ENCODE measurements at places on chromosomes 11 and 22.

DNA sequence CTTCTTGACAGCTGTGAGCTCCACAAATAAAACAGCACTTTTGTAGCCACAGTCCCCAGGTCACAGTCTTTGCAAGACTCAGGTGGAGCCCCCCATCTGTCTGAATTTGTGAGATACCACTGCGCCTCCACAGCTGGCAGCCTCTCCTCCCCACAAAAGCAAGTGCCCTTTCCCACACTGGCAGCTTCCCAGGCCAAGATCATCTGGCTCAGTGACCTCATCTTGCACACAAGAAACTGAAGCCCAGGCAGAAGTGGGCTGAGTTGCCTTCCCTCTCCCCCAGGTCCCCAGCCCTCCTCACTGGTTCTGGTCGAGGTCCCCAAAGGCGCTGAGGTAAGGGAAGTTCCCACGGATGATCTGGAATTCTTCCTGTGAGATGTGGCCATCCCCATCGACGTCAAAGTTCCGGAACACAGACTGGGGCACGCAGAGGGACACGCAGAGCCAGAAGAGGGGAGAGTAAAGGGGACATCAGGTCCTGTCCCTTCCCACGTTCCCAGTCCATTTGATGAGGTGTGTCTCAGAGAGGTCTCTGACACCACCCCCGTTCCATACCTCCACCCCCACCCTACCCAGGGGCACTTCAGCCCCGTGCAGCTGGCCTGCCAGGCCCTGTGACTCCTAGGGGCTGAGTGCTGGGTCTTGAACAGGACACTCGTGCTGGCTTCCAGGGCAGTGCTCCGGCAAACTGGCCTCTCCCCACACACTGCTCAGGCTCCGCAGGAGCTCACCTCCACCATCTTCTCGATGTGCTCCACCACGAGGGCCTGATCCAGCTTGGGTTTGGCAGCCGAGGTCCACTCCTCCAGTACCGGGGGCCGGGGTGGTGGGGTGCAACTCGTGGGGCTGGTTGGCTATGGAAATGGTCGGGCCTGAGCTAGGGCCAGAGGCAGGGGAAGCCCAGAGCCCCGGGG, 8.9 kb downstream of the RASGRP2 start:
- DNase-seq: no peak

- DNase-seq: peak; percentile 48
Observed at GRCh38 chr11:66479394-66480116, 679 bp upstream of the DPP3 start.

DNA sequence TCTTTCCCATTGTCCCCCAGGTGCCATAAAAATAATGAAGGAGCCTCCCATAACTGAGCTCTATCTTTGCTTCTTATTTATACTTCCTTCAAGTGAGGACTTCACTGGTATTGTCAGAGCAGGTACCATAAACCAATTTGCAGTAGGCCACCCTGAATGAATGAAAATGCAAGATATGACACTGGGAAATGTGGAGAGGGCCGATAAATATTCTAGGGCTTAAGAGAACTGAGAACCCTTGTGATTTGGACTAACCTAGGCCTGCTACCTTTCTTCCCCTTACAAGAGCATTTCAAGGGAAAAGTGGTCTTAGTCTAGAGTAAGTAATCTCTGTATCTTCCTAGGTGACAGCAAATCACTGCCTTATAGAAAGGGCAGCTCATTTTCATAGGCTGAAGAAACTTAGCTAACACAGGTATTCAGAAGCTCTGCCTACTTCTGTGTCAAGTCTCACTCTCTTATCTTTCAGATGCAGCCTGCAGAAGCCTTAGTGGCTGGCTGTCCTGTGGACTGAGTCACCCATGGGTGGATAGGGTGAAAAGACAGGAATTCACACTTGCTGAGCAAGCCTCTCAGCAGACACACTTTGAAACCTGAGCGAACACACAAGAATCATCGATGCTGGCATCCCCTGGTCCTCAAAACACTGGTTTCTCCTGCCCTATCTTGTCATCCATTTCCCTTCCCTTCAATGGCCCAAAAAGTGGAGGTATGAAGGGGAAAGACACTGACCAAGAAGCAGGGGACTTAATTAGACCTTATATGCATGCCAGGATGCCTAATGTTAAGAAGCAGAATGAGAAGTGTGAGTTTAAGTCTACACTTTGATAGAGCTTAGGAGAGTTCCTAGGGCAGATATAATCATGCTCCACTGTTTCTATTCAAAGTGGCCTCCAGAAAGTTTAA, 15.2 kb downstream of the NRIP3 start:
- no peak for DNase-seq

DNA sequence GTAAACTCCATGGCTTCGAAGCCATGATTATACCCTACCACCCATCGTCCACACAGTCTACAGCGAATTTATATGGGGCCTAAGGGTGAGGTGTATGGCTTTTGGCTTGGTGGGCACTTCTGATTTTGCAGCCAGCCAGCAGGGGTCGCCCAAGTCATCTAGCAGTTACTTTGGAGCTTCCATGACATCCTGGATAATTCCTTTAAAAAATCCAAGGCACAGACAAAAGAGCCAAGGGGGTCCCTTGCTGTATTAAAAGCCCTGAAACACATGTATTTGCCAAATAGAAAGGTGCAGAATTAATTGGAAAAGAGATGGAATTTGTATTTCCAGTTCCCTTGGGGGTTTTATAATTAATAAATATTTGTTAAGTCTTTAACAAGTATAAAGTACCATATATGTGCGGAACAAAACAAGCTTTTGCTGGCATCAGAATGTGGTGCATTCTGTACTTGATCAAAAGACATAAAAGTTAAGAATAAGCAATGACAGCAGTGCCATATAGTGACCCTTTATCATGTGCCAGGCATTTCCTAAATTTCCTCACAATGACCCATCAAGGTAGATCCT, 132.8 kb upstream of the PITPNB start:
- DNase-seq: peak; percentile 79

DNA sequence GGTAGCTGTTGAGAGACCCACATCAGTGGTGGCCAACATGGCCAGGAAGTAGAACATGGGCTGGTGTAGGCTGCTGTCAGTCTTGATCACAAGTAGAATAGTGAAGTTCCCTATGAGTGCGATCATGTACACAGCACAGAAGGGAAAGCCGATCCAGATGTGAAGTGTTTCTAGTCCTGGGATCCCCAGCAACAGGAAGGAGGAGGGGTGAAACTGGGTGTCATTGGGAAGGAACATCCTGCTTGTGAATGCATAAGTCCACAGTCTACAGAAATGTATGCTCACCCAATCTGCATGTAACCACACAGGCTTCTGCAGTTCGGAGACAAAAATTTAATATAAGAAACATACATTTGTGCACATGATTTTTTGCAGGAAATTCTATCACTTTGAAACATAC, at the start of gene OR52E2:
Gene OR52E2 (minus strand): TSS at position 237 of the 400 bp plus-strand sequence. CDS start 0 bp downstream, at position 237.
- DNase-seq: no peak

DNA sequence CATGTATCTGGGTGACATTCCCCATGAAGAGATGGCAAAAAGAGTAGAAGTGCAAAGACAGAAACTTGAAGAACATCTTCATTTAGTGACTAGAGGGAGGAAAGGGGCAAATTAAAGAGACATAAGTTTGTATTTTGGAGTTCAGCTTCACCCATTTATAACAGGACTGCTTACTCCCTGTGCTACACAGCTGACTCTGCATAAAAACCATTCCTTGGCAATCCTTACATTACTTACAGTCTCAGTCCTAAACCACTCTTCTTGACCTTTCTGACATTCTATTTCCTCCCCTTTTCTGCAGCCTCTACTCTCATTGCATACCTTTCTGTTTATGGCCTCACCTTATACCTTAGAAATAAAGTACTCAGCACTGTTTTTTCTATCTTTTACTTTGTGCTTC, 6.8 kb upstream of the SERGEF start:
- DNase-seq: no peak

- no peak for DNase-seq
Observed at GRCh38 chr11:84642500-84642899, 984.6 kb downstream of the DLG2 start.

DNA sequence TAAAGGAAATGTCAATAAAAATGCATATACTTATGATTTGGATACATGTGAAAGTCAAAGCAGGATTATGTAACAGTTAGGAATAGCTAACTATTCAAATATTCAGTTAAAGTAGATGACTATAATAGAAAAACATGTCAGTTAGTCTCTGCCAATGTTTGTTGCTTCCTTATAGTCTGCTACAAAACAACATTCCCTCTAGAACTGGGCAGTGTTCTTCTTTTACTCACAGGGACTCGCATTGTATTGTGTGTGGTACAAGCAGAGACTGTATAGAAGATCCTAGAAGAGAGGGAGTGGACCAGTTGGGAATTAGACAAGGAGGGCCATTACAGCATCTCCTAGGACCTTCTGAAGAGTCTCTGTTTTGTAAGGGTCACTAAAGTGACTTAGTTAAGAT, 10.6 kb downstream of the ACAT1 start:
- DNase-seq: no peak

DNA sequence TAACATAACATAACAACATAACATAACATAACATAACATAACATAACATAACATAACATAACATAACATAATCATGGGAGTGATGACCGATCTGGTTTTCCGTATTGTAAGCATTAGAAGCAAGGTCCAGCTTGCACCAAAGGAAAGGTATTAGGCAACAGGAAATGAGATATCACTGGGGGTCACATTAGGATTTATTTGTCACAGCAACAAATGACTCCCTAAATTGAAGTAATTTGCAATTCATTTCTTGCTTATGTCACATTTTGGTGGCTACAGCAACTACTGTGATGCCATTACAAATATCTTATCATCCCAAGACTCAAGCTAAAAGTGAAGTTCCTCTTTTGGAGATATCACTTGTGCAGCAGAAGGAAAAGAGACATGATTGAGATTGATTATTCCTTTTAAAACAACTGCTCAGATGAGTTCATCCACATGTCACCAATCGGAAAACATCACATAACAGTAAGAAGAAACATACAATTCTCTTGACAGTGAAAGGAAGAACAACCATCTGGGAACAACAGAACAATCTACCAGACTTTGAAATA, 1331.1 kb upstream of the RAG2 start:
- DNase-seq: no peak

- peak; percentile 29 for DNase-seq
Observed at GRCh38 chr22:19525116-19525660, 978 bp upstream of the CLDN5 start.

DNA sequence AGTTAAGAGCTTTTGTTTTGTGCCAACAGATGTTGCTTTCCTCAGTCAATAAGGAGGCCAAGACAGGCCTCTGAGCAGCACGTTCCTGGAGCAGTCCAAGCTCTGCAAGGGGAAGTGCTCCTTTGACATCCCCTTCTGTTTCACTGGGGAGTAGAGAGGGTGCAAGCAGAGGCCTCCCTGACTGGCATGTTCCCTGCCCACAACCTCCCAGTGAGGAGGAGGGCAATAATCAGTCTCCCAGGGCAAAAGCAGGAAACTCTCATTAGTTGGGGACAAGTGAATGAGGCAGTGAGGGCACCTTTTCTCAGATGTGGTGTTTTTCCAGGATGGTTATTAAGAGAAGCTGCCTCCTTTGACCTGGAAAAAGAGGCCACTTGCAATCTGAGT, 79.5 kb upstream of the ZBED5 start:
- no peak for DNase-seq

DNA sequence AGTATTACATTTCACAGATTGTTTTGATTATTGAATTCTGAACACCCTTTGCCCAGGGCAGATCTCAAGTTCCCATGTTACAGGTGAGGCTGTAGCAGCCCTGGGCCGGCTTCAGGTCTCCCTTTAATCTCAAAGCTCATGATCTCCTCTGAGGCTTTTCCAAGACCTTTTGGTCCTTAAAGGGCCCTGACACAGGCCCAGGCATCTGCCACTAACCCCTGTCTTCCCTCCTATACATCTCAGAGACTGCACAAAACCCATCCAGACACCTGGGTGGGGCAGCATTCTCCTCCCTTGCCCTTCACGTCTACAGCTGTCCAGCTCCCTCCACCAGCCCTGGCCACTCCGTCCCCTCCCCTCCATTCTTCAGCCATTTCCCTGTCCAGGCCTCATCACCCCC, 37.8 kb downstream of the PDE2A start:
- no peak for DNase-seq

DNA sequence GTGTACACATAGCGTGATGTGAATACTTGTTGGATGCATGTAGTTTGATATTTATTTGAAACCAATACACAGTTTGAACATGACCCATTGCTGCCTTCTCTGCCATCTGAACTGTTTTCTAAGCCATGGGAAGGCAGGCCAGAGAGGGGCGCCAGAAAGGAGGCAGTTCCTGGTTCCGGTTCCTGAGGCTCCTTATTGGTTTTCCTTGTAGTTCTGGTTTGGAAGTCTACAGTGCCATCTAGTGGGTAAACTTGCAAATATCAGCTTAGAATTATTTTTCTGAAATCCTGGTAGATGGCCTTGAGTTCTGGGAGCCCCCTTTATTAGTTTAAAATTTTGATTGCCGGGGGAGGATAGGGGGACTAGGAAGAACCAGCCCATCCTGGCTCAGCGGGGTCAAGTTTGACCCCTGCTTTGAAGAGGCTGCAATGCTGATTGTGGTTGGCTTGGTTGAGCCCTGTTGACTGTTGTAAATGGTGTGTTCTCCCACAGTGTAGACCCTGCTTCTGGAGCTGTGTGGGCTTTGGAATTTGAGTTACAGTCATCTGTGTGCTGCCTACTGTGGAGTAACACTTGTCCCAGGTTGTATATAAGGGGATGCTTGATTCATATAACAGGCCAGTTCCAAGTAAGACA, 48.4 kb downstream of the GRAMD1B start:
- peak; percentile 73 for DNase-seq

DNA sequence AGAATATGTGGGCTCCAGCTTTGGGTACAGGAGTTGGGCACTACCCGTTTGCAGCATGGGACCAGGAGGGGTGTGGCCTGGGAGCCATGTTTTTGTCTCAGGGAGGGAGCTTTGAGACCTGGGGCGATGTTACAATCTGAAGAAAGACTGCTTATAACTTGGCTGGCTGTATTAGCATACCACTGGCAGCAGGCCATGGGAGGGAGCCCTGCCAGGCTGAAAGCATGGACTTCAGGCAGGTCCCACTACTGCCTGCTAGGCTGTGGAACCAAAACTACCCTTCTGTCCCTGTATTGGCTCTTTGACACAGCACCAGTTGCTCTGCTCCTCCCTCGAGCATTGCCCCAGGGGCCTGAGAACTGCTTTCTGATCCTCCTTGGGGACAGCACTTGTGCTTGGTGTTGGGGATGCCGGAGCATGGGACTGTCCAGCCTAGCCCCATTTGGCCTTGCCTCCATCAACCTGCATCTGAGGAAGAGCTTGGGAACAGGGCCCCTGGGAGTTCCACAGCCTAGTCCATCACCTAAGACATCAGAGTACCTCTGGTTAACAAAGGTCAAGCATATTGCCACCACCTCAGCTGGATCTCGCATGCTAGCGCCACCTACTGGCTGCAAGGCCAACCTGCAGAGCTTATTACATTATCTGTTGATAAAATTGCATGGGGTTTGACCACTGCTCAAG, 217.4 kb downstream of the SBF2 start:
- peak; percentile 69 for DNase-seq

- no peak for DNase-seq
Observed at GRCh38 chr11:4826425-4826824, 5.3 kb downstream of the OR51F2 start.

GRCh38 chr11:11427542-11427941, 74.5 kb upstream of the CSNK2A3 start:
- no peak for DNase-seq

DNA sequence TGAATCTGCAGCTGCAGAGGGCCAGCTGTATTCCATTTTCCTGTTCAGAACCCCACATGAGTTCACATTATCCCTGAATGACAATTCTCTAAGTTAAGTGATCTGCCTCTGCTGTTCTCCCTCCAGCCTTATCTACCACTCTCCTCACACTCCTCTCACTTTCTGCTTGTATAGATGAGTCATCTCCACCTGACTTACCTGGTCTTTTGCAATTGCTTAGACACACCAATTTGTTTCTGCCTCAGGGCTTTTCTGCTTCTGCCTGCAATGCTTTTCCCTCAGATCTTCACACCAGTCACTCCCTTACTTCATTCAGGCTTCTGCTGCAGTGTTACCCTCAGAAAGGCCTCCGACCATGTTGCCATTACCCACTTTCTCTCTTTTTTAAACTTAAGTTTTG, 118.1 kb downstream of the ATM start:
- DNase-seq: no peak

All from right hindlimb (tissue), 1 donor.